ENCODE measurements at places on chromosomes 2 and 18.

DNA sequence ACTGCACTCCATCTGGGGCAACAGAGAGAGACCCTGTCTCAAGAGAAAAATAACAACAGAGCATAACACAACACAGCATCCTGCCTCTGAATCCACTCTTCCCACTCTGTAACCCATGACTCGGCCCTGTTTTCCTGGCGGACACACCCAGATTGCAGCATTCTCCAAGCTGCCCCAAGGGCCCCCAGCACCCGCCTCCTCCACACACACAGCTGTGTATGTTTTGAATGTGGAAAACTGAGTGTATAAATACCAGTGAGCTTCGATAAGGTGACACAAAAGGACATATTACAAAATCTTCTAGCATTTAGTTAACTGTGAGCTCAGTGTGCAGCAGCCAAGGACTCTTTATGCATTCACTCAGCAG, 13.0 kb downstream of the IMPA2 start:
- peak; percentile 70 for DNase-seq

- DNase-seq = no peak
Measured at GRCh38 chr18:62720766-62721613, 5.6 kb downstream of the PHLPP1 start.

- DNase-seq = peak; percentile 46
Measured at GRCh38 chr2:191318037-191318728, 73.0 kb downstream of the MYO1B start.

DNA sequence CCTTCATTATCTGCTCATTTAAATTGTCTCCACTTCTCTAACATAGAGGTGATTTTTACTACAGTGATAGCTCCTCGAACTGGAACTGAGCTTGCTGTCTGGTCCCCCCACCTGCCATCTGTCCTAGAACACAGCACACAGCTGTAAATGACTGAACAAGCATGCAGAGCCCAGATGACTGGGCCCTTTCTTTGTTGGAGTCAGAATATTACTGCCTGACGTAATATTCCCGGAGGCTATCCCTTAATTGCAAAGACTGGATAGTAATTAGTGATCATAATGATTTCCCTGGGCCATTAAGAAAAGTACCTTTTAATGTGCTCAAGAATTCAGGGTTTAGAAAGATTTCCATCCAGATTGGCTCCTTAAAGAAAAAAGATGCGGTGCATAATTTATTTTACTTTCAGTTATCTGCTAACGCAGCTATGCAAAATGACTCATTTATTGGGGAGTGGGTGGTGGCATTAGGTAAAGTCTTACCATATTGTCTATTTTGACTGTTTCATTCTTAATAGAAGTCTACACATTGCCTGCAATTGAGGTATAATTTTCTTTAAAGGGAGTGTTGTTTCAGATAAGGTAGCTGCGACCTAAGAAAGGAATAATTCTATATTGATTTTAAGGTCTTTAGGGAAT, 84.4 kb downstream of the MAP4K4 start:
- no peak for DNase-seq

- no peak for DNase-seq
Measured at GRCh38 chr2:195313962-195314361, 343.1 kb upstream of the SLC39A10 start.

- no peak for DNase-seq
Measured at GRCh38 chr18:77948567-77948966, 698.9 kb downstream of the GALR1 start.

GRCh38 chr18:58990720-58991119, 126.0 kb downstream of the ZNF532 start:
- no peak for DNase-seq

- peak; percentile 31 for DNase-seq
Measured at GRCh38 chr2:197369228-197369932, 58.8 kb upstream of the ANKRD44 start.

DNA sequence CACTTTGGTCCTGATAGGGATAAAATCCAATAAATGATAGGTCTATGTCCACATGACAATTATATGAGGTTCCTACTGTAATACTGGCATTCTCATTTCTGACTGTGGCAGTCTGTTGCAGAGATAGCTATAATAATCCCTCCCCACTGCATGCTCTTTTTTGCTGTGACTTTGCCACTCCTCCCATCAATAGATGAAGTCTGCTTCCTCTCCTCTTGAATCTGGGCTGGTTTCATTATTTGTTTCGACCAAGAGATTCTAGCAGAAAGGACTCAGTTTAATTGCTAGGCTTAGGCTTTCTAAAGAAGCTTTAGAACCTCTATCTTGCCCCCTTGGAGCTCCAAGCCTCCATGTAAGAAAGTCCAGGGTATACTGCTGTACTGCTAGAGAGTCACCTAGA, 23.3 kb upstream of the CREB1 start:
- no peak for DNase-seq

DNA sequence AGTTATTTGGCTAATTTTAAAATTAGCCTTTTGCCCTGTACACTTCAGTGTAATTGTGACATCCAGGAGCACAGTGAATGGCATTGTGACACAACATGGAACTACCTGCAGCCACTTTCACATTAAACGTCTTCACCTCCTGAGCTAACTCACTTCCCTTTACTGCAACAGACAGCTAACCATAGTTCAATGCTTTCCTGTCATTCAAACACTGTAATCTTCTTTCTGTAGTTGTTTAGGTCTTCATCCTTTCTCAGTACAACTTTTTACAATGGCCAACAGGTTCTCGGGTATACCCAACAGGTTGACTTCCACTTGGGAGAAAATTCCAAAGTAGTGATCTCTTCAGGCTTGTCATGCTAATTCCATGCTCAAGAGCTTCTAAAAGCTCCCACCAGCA, 8.6 kb upstream of the AGPS start:
- DNase-seq = no peak

- DNase-seq = peak; percentile 37
Measured at GRCh38 chr2:127039387-127040031, 67.4 kb downstream of the BIN1 start.

GRCh38 chr2:20882466-20883170, 59.7 kb upstream of the LDAH start:
- no peak for DNase-seq

DNA sequence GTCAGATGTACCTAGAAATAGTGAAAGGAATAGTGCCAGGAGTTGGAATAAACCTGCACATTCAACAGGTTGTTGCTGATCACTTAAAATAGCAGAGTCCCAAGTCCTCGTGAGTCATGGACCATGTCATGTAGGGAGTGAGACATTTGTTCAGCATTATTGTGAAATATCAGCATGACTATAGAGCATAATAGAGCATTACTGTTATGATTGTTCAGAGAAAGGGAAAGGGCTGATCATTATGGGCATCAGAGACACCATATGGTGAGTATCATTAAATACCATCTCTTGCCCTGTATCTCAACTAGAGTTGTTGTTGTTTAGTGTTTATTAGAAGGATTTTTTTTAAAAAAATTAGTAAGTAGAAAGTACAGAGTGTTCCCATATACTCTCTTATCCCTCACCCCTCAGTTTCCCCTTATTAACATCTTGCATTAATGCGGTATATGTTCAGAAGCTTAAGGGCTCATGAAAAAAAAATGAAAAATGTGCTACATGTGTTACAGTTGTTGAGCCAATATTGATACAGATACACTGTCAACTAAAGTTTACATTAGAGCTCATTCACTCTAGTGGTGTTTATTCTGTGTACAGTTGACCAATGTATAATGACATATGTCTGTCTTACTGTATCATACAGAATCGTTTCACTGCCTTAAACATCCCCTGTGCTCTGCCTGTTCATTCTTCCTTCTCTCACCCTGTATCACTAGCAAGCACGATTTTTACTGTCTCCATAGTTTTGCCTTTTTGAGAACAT, 5.7 kb downstream of the ELAC1 start:
- DNase-seq = peak; percentile 67

- DNase-seq = no peak
Measured at GRCh38 chr18:75293591-75293990, 83.0 kb downstream of the TSHZ1 start.

DNA sequence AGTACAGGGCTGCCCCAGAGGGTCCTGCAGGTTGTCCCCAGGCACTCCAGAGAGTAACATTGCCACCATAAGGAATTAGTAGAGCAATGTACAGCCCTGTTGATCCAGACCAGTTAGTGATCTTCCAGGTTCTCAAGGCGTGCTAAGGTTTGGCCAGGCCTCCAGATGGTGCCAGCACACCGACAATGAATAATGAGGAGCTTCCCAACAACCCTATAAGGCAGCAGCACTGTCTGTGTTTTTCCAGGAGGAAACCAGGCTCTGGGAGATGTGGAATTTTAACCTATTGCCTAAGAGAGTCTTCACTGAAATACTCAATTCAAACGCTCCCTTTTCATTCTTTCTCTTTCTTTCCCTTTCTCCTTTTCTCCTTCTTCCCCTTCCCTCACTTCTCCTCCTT, 122.1 kb downstream of the MGAT5 start:
- DNase-seq = no peak

- DNase-seq = no peak
Measured at GRCh38 chr2:106160786-106161261, 33.3 kb downstream of the UXS1 start.

GRCh38 chr2:2940061-2940460, 437.6 kb downstream of the EIPR1 start:
- DNase-seq = no peak

GRCh38 chr2:1674276-1674675, 70.0 kb downstream of the PXDN start:
- no peak for DNase-seq

GRCh38 chr2:16430846-16431245, 234.8 kb downstream of the CYRIA start:
- no peak for DNase-seq

Measured in AG20443 (cell line).